ENCODE measurements at places on chromosomes 16 and 17.

- no peak for DNase-seq
Measured at GRCh38 chr17:32949181-32949580, 21.2 kb downstream of the TMEM98 start.

- no peak for DNase-seq
Measured at GRCh38 chr16:11651796-11652195, 16.5 kb upstream of the SNN start.

- no peak for DNase-seq
Measured at GRCh38 chr16:89392881-89393737, 97.3 kb downstream of the ANKRD11 start.

GRCh38 chr17:30104575-30105339 lies 11.9 kb upstream of the NSRP1 start:
- peak; percentile 66 for DNase-seq

GRCh38 chr16:72903176-72903575 lies 144.8 kb downstream of the ZFHX3 start:
- DNase-seq, result no peak

GRCh38 chr16:11405331-11406176 lies 60.3 kb downstream of the RMI2 start:
- DNase-seq, result peak; percentile 33

GRCh38 chr17:39360537-39360936 lies 40.9 kb downstream of the FBXL20 start:
- DNase-seq, result no peak

DNA sequence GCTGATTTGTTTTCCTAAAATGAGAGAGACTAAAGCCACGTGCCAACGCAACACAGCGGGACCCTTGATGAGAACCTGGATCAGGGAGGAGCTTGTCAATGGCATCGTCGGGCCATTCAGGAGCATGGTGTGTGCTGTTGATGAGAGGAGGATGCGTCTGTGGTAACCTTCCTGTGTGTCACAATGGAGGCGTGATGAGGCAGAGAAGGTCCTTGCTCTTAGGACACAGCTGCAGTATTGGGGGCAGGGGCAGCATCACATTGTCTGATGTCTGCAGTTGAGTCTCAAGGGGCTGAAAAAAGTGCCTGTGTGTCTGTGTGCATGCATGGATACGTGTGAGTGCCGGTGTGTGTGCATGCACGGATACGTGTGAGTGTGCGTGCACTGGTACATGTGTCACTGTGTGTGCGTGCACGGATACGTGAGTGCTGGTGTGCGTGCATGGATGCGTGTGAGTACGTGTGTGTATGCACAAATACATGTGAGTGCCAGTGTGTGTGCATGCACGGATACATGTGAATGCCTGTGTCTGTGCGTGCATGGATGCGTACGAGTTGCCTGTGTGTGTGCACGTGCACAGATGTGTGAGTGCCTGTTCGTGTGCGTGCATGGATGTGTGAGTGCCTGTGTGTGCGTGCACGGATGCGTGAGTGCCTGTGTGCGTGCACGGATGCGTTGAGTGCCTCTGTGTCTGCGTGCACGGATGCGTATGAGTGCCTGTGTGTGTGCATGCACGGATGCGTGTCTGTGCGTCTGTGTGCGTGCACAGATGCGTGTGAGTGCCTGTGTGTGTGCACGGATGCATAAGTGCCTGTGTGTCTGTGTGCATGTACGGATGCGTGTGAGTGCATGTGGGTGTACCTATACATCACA lies 39.3 kb downstream of the BAIAP2 start:
- DNase-seq, result no peak

GRCh38 chr16:49081554-49081953 lies 200.1 kb downstream of the CBLN1 start:
- DNase-seq, result no peak

- DNase-seq, result no peak
Measured at GRCh38 chr17:11242411-11242810, 1.4 kb downstream of the SHISA6 start.

DNA sequence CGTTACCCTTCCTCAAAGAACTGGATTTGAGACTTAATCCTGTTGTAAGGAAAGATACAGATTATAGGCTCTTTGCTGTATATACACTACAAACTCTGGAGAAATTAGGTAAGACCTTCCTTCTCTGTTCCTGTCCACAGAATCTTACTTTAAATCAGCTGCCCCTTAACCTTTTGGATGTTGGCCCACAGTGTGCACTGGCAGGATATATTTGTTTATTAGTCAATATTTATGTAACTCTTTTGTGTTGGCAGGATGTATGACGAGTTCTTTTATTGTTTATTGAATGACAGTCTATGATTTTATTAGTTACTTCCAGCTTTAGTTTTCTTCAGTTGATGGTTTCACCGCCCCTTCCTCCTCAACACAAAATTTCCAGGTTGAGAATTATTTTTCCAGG lies 19.7 kb downstream of the LRRC36 start:
- DNase-seq, result no peak

DNA sequence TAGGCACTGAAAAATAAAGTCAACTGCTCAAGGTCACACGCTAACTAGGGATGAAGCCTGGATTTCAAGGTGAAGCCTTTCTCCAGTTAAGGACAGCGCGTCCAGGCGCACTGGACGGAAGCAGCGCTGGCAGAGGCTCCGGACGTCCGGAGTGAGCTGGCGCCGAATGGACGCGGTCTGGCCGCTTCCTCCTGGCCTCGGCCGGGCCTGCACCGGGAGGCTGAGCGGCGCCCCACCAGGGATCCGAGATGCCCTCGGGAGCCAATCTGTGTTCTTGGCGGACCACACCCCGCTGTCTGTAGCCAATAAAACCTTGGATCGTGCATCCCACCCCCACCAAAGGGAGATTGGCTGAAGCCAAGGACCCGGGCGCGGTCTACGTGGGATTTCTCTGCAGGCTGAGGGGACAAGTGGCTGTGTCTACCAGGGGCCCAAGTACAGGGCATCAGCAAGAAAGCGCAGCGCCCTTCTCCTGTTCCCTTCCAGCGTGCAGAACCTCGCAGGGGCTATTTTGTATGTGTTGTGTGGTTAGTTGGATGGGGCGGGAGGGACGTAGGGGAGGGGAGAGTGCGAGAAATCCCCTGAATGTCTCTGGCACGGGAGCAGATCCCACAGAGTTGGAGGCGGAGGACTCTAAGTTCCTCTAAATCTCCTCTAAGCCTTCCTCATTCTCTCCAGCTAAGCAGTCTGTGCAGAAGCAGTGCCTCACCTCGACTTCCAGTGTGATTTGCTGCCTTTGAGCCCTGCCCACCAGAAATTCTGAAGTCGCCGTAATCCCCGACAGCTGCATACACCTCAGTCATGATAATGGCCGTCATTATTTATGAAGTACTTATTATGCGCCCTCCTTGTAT lies 2.5 kb upstream of the AKAP10 start:
- DNase-seq, result no peak

- DNase-seq, result no peak
Measured at GRCh38 chr17:75088465-75089417, 987 bp downstream of the SLC16A5 start.

GRCh38 chr17:17386094-17386800 lies 83.1 kb downstream of the NT5M start:
- no peak for DNase-seq

DNA sequence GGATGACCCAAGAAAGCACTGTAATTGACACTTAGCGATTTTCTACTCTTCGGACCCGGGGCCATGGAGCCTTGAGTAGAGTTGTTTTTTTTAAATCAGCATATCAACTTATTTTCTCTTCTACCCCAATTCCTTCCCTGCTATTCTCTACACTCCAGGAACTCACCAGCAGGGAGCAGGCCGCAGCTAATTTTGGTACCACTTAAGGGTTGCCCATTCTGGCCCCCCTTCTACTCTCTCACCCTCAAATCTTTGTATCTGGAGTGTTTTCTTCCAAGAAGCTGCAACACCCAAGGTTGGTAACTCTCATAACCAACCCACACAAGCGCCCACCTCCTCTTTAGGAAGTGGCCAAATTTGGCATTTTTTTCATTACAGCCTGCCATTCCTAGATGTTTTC lies 5.5 kb upstream of the ERAL1 start:
- DNase-seq, result no peak

DNA sequence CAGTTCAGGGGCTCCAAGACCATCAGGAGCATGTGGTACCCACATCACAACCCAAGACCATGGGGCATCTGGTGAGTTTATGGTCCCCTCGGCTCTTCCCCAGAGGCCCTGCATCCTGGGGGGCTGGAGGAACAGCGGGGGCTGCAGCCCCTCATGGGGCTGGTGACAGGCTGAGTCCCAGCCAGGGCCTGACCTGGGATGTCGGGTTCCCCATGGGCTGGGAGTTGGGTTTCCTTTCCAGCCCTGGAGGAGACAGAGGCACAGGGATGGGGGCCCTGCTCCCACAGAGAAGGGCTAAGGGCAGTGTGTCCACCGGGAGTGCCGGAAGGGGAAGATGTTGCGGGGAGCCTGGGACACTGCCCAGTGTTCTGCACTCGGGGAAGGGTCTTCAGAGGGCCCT lies 82.4 kb downstream of the GOSR1 start:
- DNase-seq, result no peak

GRCh38 chr17:80102664-80103448 lies 1.5 kb downstream of the GAA start:
- DNase-seq, result no peak

GRCh38 chr16:69513180-69513966 lies 52.4 kb upstream of the NFAT5 start:
- no peak for DNase-seq

GRCh38 chr16:30032083-30032819 lies 1.2 kb upstream of the TLCD3B start:
- peak; percentile 53 for DNase-seq

DNA sequence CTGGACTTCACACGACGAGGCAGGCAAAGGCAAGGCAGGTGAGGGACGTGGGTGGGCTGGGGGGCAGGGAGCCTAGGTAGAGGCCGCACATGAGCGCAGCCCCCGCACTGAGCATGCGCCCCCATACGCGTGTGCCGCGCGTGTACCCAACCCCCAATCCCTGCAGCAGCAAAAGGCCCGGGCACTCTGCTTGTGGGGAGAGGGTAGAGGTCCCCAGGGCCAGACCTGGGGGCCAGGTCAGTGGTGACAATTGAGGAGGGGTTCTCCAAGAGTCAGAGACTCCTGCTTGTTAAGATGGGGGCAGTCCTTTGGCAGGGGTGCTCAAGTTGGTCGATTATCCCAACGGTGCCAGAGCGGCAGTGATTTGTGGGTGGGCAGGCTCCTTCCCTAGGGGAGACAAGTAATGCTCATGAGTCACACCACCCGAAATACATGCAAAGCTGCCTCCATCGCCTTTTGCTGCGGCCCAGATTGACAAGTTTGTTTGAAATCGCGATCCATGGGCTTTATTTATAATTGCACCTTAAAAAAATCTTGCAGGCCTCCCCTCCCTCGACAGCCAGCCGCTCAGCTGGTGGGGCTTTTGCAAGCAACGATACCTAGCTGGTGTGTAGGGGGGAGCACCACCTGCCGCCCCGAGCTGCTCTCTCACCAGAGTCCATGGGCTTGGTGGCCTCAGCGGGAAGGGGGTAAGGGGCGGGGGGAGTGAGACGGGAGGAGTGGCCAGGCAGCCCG lies 1.1 kb upstream of the GIT1 start:
- DNase-seq, result no peak

DNA sequence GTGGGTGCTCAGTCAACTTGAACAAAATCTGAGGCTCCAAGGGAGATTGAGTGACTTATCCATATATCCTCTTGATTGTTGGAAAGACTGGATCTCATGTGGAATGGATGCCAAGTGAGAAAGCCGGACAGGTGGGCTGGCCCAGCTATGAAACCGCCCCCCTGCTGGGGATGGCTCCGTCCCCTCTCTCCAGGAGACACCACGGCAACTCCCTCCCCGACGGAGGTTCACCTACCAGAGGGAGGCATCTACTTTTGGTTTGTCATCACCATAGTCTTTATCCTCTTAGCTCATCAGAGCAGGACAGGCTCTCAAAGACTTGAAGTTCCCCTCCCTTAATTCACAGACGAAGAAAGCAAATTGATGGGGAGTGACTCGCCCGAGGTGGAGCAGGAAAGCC lies 1.8 kb upstream of the ALG1 start:
- DNase-seq, result no peak

DNA sequence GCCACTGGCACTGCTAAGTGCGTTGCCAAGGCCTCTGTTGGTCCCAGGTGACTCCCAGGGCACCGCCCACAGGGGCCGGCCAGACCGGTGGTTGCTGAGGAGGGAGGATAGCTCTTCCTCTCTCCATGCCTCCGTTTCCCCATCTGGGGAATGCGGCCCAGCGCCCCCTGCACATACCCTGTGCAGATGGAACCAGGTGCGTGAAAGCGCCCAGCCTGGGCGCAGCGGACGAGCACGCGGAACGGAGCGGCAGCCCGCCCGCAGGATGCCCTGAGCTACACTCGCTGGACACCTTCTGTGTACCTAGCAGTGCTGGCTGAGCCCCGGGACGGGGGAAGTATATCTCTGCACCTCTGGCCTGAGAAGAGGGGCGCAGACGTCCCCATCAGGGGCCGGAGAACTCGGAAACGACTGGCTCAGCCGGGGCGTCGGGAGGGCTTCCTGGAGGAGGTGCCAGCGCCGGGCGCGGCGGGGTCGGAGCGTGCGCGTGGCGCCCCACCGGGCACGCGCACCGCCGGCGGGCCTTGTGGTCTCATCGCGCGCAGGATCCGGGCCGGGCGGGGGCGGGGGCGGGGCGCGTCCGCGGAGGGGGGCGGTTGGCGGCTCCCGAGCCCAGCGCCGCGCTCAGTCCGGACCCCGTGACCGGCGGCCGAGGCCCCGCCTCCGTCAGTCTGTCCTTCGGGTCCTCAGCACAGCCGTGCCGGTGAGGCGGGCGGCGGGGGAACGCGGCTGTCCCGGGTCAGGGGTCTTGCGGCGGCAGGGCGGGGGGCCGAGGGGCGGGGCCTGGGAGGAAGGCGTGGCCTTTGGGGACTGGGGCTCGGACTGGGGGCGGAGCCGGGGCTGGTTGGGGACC lies at the start of the genes CCDC78 and HAGHL:
Gene CCDC78 (minus strand): TSS at position 6 of the 853 bp plus-strand sequence. CDS start 76 bp downstream, outside the sequence.
Gene HAGHL (plus strand): TSS at position 669 of the 853 bp plus-strand sequence. CDS start 404 bp downstream, outside the sequence.
- peak; percentile 52 for DNase-seq

- no peak for DNase-seq
Measured at GRCh38 chr17:67227488-67227887, 17.5 kb downstream of the HELZ start.

GRCh38 chr17:46780003-46780373 lies 38.5 kb downstream of the WNT3 start:
- DNase-seq, result no peak

GRCh38 chr17:80393241-80393890 lies 21.6 kb upstream of the ENDOV start:
- no peak for DNase-seq

- DNase-seq, result no peak
Measured at GRCh38 chr16:67053767-67054334, 24.9 kb downstream of the CBFB start.

GRCh38 chr16:66750279-66751052 lies 943 bp downstream of the DYNC1LI2 start:
- no peak for DNase-seq

DNA sequence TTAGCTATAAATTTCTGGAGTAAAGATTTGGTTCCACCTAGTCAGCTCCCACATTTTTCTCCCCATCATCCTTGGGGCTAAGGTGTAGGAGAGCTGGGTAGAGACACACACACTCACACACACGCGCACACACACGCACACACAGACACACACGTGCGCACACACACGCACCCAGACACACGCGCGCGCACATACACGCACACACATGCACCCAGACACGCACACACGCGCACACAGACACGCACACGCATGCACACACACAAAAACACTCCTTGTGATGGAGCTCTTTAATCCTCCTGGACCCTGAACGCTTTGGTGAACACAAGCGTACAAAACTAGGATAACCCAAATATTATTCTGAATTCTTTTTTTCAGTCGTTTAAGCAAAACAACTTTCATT lies 253.6 kb downstream of the C16orf95 start:
- DNase-seq, result no peak
